Spinal cord (tissue), 10 donors: ENCODE measurements at places on chromosomes 1 and 21. TPM values are rescaled to one million over a fixed set of nuclear protein-coding genes. Genes with fewer than 3 reads are reported as not detected.

SIKE1 gene
- polyA plus RNA-seq = 36.5 TPM

ERVH48-1 gene
- polyA plus RNA-seq = 2.0 TPM

RAB3B gene
- polyA plus RNA-seq = 38.8 TPM

OR2T11 gene
- not detected for polyA plus RNA-seq

EDN2 gene
- polyA plus RNA-seq = not detected

- no peak for DNase-seq
Observed at GRCh38 chr21:42151148-42151947, 67.6 kb upstream of the ABCG1 start.

- DNase-seq = no peak
Observed at GRCh38 chr1:91635763-91636162, 135.1 kb downstream of the CDC7 start.

GRCh38 chr1:191320062-191320461 is 838.2 kb upstream of the RGS18 start:
- no peak for DNase-seq

DNA sequence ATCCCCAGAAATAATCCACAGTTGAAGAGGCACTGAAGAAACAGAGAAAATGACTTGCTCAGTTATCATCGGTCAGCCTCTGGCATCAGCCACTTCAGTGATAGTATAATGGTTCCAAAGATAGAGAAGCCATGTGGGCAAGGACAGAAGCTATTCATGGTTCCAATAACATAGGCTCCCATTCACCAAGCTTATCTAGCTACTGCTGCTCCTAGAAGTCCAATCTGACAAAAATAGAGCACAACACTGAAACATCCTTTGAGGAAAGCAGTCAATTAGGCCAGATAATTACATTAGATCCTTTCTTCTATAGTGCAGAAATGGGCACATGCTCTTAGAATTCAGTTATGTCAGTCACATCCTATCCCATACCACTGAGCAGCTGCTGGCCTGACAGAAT is 33.5 kb upstream of the CRB1 start:
- no peak for DNase-seq
